ENCODE measurements at places on chromosomes 3 and 15.

- DNase-seq, result no peak
These were observed 231.8 kb downstream of the TP63 start for GRCh38 chr3:189863031-189863430.

- DNase-seq, result peak; percentile 46
These were observed 41.8 kb downstream of the ITGA11 start for GRCh38 chr15:68389936-68390817.

DNA sequence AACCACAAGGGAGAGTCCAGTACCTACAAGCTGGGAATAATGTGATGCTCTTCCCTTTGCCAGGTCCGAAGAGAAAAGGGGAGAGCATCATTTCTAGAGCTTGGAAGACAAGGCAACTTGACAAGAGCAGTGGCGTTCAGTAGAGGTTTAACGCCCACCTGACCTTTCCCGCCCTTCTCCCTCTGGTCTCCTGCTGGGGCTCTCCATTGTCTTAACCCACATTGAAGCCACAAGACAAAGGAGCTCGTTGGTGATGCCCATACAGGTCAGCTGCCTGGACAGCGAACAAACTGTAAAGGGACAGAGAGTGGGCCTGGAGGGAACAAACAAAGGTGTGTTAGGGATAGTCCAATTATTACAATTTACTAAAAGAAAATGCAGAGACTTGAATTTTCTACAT is 13.1 kb upstream of the DUT start:
- no peak for DNase-seq

- no peak for DNase-seq
These were observed 49.3 kb upstream of the IGF2BP2 start for GRCh38 chr3:185874119-185874518.

DNA sequence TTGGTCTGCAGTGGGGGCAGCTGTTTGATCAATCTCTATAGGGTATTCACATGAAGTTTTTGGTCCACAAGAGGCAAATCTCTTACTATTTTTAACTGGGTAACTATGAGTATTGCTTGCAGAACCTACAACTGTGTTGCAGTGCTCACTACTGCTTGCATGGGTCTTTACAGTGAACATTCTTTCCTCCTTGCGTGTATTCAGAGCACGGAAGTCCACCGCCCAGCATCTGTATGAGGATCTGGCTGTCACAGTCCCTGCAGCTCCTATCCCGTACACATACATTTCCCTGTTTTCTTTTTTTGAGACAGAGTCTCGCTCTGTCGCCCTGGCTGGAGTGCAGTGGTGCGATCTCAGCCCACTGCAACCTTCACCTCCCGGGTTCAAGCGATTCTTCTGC is 449.9 kb downstream of the FGF12 start:
- no peak for DNase-seq

DNA sequence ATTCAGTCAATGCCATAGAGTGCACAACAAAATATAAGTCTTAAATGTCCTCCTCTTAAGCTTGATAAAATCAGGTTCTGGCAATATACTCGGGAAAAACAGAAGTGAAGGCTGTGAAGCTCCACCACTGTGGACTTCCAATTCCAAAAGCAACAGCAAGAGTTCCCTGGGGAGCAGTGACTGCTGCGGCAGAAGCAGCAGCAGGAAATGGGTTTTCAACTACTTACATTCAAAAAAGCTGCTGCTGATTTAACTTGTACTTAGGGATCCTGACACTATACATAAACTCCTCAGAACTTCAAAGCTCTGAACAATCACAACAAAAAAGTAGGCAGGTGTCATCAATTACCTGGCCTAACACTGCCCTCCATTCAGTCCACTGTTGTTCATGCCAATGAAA is 4.7 kb downstream of the CEP152 start:
- DNase-seq, result no peak

DNA sequence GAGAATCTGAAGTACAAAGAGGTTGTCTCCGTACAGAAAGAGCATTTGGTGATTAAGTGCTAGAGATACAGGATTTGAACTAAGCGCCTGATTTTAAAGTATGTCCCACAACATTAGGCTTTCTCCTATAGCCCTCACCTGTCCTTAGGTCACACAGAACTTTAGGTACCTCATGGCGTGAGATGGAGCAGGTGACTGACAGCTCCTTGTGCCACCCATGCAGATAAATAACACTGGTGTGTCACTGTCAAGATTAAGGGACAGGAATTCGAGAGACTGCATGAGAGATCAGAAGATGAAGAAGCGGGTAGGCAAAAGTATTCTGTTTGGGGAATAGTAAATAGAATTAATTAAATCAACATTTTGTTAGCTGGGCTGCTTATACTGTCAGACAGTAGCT is 1.1 kb downstream of the BLM start:
- DNase-seq, result no peak

GRCh38 chr3:31752305-31753049 is 219.8 kb downstream of the STT3B start:
- no peak for DNase-seq

DNA sequence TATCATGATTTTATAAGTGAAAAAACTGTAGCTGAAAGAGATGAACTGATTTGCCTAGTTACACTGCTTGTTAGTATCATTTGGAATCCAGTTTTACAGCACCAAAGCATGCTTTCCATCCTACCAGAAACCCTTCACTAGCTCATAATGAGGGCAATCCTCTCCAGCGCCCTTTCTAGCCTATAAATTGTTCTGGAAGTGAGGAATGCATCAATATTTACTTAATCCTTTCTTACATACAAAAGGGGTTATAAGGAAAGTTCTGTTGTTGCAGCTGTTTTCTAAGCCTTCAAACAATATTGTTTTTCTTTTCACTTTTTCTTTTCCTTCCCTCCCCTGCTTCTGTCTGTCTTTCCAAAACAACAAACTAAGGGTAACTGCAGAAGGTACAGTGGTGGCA is 11.0 kb upstream of the PCCB start:
- DNase-seq, result no peak

- no peak for DNase-seq
These were observed 9.2 kb upstream of the LYZL4 start for GRCh38 chr3:42419563-42419962.

- DNase-seq, result no peak
These were observed 35.6 kb downstream of the LRRFIP2 start for GRCh38 chr3:37138816-37139215.

GRCh38 chr15:29208352-29208751 is 61.3 kb downstream of the NSMCE3 start:
- no peak for DNase-seq

DNA sequence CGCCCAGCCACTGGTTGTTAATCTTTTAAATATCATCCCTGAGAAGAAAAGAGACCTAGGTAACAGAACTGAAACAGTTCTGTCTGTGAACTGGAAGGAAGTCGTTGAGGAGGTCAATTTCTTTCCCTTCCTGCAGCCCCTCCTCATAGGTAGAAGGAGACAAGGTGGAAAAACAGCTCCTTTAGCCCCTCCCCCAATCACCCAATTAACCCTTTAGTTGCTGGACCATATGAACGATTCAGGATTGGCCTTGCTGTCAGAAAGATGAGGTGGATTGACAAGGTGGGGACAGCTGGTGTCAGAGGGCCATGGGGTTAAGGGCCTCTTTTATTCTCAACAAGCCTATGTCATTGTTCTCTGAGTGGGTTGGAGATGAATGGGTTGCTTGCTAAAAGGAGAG is 36.0 kb upstream of the ZNF445 start:
- DNase-seq, result no peak

- no peak for DNase-seq
These were observed 31.2 kb downstream of the WNT5A start for GRCh38 chr3:55455915-55456314.

All from hematopoietic multipotent progenitor cell (in vitro differentiated cells).